ENCODE measurements at places on chromosomes 4 and X. TPM values are rescaled to one million over a fixed set of nuclear protein-coding genes. Genes with fewer than 3 reads are reported as not detected.

The AMER1 gene
- total RNA-seq = 6.9 TPM

The ADH1B gene
- 898 TPM for total RNA-seq

DNA sequence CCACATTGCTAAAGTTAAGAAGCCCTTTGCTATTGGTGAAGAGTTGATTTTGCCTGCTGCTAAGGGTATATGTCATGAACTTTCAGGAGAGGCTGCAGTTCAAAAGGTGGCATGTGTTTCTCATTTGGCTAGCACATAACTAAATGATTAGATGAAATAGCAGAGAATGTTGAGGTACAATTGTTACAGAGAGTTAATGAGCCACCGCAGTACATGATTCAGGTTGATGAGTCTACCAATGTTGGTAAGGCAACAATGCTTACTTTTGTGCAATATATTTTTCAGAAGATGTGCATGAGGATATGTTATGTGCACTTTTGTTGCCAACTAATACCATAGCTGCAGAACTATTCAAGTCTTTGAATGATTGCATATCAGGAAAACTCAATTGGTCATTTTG lies 21.1 kb upstream of the CXCL2 start:
- H3K36me3 ChIP-seq = no peaks in the 10 kb centered on the region
- H3K27me3 ChIP-seq = no peaks in the 10 kb centered on the region
- H3K27ac ChIP-seq = no peak overlapping the region
- H3K4me1 ChIP-seq = peaks cover 11% of the 10 kb centered on the region
- DNase-seq = no peak

DNA sequence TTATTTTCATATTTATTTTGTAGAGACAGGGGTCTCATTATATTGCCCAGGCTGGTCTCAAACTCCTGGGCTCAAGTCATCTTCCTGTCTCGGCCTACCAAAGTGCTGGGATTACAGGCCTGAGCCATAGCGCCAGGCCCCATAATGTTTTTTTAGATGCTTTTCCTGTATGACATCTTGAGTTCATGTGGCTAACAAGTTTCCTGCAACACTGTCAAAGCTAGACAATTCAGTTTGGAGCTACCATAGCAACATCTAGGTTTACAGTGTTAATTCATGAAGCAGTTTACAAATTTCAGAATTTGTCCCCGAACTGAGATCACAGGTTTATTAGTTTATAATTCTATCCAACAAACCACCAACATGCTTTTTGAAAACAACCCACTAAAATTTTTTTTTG lies 6.4 kb upstream of the IL13RA2 start:
- H3K27ac ChIP-seq = no peak overlapping the region
- H3K4me3 ChIP-seq = no peak overlapping the region
- DNase-seq = no peak
- H3K36me3 ChIP-seq = no peaks in the 10 kb centered on the region
- no peaks in the 10 kb centered on the region for H3K27me3 ChIP-seq

DNA sequence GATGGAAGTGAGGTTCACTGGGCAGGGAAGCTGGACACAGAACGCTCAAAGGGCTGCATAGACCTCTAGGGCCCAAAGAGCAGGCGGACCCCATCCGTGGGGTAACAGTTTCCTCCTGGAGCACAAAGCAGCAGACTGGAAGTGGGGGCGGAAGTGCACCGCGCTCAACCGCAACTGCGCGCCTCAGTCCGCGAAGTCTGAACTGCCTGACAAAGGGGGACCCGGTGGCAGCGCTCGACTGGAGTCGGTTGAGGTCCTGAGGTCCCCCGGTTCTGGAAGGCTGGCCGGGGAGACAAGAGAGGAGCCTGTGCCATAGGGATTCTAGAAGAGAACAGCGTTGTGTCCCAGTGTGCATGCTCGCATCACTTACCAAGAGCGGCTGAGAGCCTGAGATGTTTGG lies 58.5 kb downstream of the ALPK1 start:
- no peak overlapping the region for H3K27ac ChIP-seq
- H3K4me3 ChIP-seq = no peak overlapping the region
- H3K4me1 ChIP-seq = no peaks in the 10 kb centered on the region
- no peak for DNase-seq
- H3K36me3 ChIP-seq = no peaks in the 10 kb centered on the region

DNA sequence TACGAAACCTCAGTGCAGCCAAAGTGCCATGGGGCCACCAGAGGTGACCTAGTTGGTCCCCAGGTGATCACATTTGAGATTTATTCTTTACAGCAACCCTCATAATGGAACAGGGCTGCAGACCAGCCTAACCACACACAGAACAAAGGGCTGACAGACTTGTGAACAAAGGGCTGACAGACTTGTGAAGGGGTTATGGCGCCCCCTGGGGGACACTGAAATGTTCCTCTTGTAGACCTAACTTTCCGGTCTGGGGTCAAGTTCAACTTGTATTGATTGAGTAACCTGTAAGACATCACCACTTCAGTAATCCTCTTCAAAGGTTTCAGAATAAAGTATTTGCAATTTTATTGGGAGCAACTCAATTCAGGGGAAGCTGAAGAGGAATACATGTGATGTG lies 175.9 kb upstream of the RPS6KA3 start:
- H3K27ac ChIP-seq = no peak overlapping the region
- H3K4me3 ChIP-seq = no peak overlapping the region
- no peaks in the 10 kb centered on the region for H3K4me1 ChIP-seq
- DNase-seq = peak; percentile 81
- no peaks in the 10 kb centered on the region for H3K27me3 ChIP-seq

GRCh38 chr4:5009796-5010195 lies 9.5 kb downstream of the CYTL1 start:
- no peak overlapping the region for H3K27ac ChIP-seq
- no peaks in the 10 kb centered on the region for H3K36me3 ChIP-seq
- DNase-seq = no peak

GRCh38 chrX:139290310-139290709 lies 240.2 kb upstream of the F9 start:
- no peak for DNase-seq
- no peaks in the 10 kb centered on the region for H3K27me3 ChIP-seq
- H3K27ac ChIP-seq = no peak overlapping the region
- no peaks in the 10 kb centered on the region for H3K36me3 ChIP-seq
- H3K4me3 ChIP-seq = no peak overlapping the region
